IPS DF 6.9 (cell line): ENCODE measurements at places on chromosomes 2 and 18.

DNA sequence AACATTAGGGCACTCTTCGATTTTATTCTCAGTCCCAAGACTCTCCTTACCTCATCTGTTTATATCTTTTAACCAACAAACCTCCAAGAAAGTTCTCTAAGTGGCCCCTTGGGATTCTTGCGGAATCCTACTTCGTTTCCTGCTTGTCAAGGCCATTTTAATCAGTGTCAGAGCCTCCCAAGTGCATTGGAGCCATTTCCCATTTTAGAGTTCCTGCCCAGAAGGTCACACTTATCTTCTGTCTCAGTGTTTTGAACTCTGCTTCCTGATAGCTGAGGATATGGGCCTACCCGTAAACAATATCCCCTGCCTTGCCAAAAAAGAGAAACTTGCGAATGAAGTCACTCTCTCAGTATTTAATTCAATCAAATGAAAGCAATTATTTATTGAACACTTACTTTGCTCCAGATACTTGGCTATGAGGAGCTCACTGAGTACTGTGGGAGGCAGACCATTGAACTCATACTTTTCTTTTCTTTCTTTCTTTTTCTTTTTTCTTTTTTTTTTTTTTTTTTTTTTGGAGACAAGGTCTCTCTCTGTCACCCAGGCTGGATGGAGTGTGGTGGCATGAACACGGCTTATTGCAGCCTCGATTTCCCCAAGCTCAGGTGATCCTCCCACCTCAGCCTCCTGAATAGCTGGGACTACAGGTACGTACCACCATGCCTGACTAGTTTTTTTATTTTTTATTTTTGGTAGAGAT, 5.7 kb upstream of the NOSTRIN start:
- H3K27me3 ChIP-seq, result no peaks in the 10 kb centered on the region
- H3K36me3 ChIP-seq, result no peaks in the 10 kb centered on the region
- no peak for DNase-seq
- H3K4me3 ChIP-seq, result no peak overlapping the region
- H3K27ac ChIP-seq, result no peak overlapping the region

GRCh38 chr2:54814389-54815147, 91.1 kb downstream of the EML6 start:
- H3K27ac ChIP-seq, result no peak overlapping the region
- DNase-seq, result no peak
- H3K4me1 ChIP-seq, result no peaks in the 10 kb centered on the region
- no peaks in the 10 kb centered on the region for H3K36me3 ChIP-seq

DNA sequence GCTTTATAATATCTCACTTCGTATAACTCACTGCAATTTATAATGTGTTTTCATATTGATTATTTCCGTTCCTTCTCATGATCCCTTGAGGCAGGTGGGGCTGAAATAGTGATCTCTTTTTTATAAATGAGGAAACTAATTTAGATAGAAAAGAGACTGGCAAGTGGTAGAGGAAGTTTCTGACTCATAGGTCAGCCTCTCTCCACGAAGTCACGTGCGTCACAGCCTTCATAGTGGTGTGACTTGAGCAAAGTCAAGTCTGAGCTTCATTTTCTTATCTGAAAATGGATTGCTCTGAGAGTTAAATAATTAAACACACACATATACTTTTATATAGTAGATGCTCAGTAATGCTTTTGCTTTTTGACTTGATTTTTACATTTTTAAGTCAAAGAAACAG, 19.9 kb downstream of the ABCG5 start:
- H3K36me3 ChIP-seq, result no peaks in the 10 kb centered on the region
- H3K27ac ChIP-seq, result no peak overlapping the region
- no peak overlapping the region for H3K4me3 ChIP-seq
- DNase-seq, result no peak
- H3K27me3 ChIP-seq, result no peaks in the 10 kb centered on the region

DNA sequence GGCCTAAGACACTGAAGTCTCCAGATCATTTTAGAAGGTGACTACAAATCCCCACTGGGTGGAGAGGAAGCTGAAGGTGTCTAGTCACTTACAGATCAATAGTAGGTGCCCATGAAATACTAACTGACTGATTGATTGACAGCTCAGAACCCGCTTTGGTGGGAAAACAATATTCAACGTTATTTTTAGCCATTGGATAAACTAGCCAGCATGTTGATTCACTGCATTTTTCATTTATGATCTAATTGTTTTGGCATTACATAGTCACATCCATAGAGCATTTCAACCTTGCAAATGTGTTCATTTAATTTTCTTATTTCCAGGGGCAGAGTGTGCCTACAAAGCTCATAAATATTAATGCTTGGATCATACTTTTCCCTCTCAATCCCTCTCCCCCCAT, 162.3 kb downstream of the MREG start:
- H3K4me3 ChIP-seq, result no peak overlapping the region
- no peak for DNase-seq
- no peaks in the 10 kb centered on the region for H3K36me3 ChIP-seq
- no peaks in the 10 kb centered on the region for H3K4me1 ChIP-seq
- no peaks in the 10 kb centered on the region for H3K27me3 ChIP-seq
- no peak overlapping the region for H3K27ac ChIP-seq

- no peak for DNase-seq
- H3K4me3 ChIP-seq, result no peak overlapping the region
- no peak overlapping the region for H3K27ac ChIP-seq
- no peaks in the 10 kb centered on the region for H3K27me3 ChIP-seq
- H3K4me1 ChIP-seq, result no peaks in the 10 kb centered on the region
Measured at GRCh38 chr18:11500153-11501122, 109.0 kb upstream of the SLC35G4 start.

DNA sequence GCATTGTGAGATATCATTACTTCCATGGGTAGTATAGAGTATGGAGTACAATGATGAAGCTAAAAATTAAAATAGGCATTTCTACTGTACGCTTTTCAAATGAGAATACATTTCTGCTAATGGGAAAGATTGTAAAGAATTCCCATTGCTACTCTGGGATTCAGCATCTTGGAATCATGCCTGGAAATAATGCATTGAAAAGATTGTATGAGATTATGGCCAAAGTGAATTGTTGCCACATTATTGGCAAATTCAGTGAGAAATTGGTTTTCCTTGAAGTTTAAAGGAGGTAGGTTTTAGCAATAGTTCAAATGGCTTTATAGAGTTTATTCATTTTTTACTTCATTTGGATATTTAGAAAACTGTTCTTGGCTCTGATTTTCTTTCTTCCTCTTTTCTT, 157.9 kb downstream of the GULP1 start:
- no peak for DNase-seq
- H3K27me3 ChIP-seq, result no peaks in the 10 kb centered on the region
- no peak overlapping the region for H3K27ac ChIP-seq

DNA sequence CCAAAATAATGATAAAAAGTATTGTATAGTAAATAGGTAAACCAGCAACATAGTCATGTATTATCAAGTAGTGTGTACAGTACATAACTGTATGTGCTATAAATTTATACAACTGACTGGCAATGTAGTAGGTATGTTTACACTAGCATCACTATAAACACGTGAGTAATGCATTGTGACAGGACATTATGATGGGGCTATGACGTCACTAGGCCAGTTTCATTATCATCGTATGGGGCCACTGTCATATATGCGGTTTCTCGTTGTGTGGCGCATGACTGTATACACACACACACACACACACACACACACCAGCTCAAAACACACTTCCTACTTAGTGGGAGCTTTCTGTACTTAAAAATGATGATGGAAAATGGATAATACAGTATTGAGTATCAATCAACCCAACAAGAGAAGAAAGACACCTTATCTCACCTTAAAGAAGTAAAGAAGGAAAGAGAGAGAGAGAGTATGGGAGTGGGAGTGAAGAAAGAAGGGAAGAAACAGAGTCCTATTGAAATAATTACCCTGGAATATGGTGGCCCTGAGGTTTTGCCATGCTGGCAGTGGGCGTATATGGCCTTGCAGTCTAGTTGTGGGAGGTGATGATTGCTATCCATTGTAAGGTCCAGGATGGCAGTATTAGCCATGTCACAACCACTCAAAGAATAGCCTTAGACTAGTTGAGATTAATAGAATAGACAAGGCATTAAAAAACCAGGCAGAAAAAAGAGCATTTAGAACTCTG, 186.4 kb upstream of the ZNF521 start:
- no peak overlapping the region for H3K4me3 ChIP-seq
- no peaks in the 10 kb centered on the region for H3K27me3 ChIP-seq
- no peak for DNase-seq

DNA sequence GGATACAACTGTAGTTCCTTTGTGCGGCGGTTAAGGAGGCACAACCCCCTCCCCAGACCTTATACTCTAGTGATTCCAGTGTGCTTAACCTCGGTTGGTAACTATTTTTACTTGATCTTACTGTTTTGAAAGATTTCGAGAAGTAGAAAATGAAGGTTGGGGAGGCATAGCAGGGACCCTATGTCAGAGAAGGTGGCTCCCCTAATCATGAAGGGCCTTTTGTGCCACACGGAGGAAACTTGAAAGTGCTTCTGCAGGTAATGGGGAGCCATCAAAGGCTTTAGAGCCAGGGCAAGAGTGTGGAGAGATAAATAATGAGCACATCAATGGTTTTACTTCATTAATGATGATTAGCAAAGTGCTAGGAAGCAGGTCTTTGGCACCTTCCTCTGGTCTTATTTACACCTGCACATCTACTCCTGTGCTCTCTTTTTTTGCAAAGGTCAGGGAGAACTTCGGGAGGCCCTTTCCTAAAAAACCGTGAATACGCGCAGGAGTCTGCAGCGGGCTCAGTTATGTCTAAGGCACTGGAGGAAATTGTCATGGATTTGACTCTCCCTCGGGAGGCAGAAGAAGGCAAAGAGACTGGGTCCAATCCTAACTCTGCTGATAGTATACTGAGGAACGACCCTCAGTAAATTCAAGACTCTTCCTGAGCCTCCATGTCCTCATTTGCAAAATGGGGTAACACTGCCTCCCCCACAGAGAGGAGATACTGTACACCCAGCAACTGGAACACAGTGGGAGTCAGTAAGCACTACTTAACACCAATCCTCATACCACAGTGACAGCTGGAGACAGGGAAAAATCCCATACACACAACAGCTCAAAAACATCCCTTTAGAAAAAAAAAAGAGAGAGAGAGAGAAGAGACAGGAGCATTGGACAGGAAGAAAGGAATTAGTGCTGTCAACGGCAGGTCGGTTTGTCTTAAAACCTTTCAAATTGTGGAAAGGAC, 81.6 kb downstream of the DDX1 start:
- no peak for DNase-seq
- no peaks in the 10 kb centered on the region for H3K36me3 ChIP-seq
- no peak overlapping the region for H3K4me3 ChIP-seq
- H3K27ac ChIP-seq, result no peak overlapping the region

DNA sequence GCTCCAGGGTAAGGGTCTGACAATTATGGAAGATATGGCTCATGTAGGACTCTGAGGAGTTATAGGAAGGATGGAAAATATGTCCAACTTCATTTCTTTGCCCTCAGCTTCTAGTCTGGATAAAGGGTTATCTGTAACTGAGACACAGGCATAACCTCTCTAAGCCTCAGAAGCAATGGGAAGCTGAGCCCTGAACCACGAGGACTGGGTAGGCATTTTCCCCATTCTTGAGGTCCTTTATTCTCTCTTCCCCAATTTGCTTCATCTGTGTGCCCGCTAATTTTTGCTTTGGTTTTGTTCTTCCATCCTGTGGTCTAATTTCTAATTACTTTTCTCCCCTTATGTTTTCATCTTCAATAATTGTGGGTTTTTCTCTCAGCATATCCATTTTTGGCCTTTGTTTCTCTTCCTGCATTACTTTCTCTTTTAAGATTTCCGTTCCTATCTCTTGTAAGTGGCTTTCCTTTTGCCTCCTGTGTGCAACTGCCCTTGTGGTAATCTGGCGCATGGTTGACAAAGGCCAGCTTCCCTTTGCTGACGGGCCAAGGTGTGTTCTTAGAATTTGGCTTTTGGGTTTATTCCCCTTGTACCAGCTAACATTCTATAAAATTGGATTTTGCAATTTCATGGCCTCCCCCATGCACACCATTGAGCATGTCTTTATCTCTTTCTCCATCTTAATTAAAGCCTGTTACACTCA, 343.8 kb downstream of the TXNL1 start:
- no peaks in the 10 kb centered on the region for H3K27me3 ChIP-seq
- DNase-seq, result no peak
- no peak overlapping the region for H3K27ac ChIP-seq
- no peak overlapping the region for H3K4me3 ChIP-seq
- H3K4me1 ChIP-seq, result no peaks in the 10 kb centered on the region

DNA sequence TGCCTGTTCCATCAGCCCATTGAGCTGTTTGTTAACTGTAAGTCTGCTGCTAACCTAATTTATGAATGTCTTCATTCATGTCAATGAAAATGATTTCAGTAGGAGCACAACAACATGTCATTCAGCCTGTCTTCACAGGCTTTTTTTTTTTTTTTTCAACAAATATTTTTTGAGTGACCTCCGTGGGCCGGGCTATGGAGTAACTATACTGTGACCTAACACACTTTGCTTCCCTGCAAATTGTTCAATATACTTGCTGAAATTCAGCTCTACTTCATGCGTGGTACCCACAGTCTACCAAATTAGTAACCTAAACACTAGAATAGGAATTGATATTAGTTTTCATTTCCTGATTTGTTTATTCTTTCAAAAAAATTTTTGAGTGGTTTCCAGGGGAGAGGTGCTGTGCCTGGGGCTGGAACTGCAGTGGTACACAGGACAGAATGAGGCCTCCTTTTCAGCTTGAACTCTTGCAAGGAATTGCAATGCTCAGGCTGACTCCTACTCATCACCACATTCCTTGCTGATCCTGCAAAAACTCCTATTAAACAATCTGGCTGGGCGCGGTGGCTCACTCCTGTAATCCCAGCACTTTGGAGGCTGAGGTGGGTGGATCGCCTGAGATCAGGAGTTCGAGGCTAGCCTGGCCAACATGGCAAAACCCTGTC, 87.1 kb downstream of the CDH20 start:
- no peak overlapping the region for H3K4me3 ChIP-seq
- no peak overlapping the region for H3K27ac ChIP-seq
- H3K27me3 ChIP-seq, result no peaks in the 10 kb centered on the region

GRCh38 chr2:46416739-46417403, 62.5 kb upstream of the TMEM247 start:
- H3K4me1 ChIP-seq, result no peaks in the 10 kb centered on the region
- no peak for DNase-seq
- no peak overlapping the region for H3K4me3 ChIP-seq
- no peaks in the 10 kb centered on the region for H3K36me3 ChIP-seq
